Cortex of kidney (tissue), 1 donor: ENCODE measurements at places on chromosomes 13 and 19.

GRCh38 chr19:33345163-33345562 is 28.3 kb upstream of the CEBPG start:
- DNase-seq: no peak

GRCh38 chr19:45976178-45976577 is 2.5 kb upstream of the NOVA2 start:
- DNase-seq: no peak

- DNase-seq: no peak
Observed at GRCh38 chr13:43113603-43114002, 90.2 kb downstream of the DNAJC15 start.

- no peak for DNase-seq
Observed at GRCh38 chr13:35843272-35843671, 287.9 kb downstream of the DCLK1 start.

- no peak for DNase-seq
Observed at GRCh38 chr19:17985037-17985818, 18.3 kb downstream of the KCNN1 start.

DNA sequence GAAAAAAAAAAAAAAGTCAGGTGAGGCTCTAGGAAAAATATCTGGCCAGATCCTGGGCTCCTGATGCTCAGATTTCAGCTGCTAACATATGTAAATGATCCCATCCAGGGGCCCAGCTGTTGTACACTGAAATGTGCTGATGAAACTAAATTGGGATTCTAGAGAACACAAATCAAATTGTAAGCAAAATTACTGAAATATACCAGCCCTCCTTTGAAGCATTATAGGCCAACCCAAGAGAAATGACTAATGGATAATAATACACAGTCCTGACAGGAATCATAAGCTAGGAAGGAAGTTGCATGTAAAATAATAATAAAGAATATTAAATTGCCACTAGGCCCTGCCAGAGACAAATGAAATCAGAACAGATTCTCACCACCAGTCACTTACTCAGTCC is 17.8 kb downstream of the KCTD12 start:
- DNase-seq: no peak

DNA sequence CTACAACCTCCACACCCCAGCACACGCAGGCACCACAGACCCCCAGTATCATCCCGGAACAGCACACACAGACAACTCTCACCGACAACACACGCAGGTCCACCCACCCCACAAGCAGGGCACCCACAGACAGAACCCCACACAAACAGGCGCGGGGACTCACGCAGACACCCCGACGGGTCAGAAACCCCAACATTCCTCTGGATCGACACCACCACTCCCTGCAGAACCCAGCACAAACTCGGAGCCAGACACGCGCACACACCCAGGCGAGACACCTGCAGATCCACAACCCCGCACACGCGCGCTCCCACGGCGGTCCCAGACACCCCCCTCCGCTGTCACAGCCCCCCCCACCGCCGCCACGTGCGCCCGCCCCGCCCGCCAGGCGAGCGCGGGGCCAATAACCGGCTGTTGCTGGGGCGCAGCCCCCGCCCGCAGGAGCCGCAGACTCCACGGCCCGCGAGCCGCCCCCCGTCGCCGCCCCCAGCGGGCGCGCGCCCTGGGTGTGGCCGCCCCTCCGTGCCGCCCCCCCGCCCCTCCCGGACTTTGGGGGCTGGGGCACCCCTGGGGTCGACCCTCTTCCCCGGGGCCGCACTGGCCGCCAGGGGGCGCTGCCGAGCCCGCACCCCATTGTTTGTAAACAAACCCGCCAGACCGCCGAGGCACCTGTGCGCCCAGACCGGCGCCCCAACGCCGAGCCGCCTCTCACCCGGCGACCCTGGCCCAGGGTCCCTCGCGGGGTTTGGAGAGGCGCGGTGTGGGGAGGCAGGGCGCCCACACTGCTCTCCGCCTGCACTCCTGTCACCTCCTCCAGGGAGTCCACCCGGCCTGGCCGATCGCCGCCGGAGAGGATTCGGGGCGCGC is 712 bp downstream of the BBC3 start:
- no peak for DNase-seq

- no peak for DNase-seq
Observed at GRCh38 chr13:44079413-44080205, 199.9 kb downstream of the LACC1 start.

- no peak for DNase-seq
Observed at GRCh38 chr13:49464085-49464484, 20.0 kb downstream of the SETDB2 start.

GRCh38 chr13:76921516-76921915 is 26.8 kb upstream of the ACOD1 start:
- DNase-seq: no peak

DNA sequence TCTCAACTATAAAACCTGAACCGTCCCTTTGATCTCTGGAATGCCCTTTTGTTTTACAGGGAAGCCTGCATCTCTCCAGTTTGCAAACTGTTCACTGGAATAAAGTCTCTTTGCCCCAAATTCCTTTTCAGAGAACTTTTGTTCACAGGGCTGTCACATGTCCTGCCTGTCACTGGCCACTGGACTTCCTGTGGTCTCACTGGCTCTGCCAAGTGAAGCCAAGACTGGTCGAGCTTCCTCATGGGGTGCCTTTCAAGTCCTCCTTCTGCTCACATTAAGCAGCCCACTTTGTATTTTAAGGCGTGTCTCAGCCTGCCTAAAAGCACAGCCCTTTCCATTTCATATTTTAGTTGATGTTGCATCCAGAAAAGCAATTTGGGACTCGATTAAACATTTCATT is 215.7 kb downstream of the KATNAL1 start:
- no peak for DNase-seq

GRCh38 chr19:1134431-1134830 is 30.6 kb downstream of the GPX4 start:
- DNase-seq: no peak

- DNase-seq: no peak
Observed at GRCh38 chr13:33550885-33551284, 265.3 kb upstream of the STARD13 start.

GRCh38 chr13:44352671-44353070 is 21.0 kb upstream of the SERP2 start:
- no peak for DNase-seq

DNA sequence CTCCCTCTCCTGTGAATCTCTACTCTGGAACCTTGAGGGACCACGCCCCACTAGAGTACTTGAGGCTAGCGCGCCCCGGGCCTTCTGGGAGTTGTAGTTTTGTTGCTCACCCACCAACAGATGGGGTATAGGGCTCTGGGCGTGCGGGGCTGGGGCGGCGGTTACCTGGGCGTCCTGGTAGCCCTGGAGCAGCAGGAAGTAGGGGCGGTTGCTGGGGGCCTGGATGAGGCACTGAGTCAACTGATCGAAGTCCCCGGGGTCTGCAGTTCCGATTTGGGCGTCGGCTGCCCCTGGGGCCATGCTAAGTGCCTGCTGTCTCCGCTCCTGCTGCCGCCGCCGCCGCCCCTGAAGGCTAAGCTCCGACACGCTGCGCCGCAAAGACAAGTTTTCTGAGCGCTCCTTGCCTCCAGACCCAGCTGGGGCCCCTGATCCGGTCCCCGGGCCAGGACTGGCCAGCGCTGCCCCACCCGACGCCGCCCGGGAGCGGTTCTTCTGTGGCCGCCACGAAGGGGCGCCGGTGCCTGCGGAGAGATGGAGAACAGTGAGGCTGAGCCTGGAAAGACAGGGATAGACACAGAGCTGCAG is 5.3 kb downstream of the RASIP1 start:
- no peak for DNase-seq

DNA sequence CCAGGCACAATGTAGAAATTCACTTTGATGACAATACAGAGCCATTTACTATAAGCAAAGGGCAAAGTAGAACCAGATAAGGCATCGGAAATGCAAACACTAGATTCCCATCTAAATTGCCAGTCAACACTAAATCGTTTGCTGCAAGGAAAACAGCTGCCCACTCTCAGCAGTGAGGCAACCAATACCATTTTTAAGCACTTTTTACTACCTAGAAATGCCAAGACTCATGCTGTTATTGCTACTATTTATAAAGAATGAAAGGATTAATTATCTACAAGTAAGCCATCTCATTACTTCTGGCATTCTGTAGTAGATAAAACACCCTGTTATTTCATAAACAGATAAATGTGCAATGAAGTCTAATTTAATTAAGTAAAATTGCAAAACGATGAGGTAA is 422.0 kb downstream of the FGF14 start:
- DNase-seq: no peak

DNA sequence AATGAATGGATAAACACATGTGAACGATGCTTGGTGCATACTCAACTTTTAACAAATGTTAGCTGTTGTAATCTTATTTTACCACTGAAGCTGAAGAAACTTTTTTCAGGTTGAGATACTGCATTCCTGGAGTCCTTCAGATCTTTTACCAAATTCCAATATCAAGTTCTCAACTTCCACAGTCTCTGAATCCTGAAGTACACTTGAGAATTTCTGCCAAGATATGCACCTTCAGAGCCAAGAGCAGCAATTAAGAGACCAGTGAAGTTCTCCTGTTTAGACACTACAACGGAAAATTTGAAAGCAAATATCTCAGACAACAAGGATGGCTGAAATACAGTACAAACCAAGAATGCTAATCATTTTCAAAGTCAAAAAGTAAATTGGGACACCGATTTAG is 84.6 kb upstream of the MTIF3 start:
- DNase-seq: no peak

GRCh38 chr19:18392926-18393325 is 4.5 kb downstream of the LRRC25 start:
- DNase-seq: no peak

- no peak for DNase-seq
Observed at GRCh38 chr19:12194827-12195731, 32.2 kb downstream of the ZNF136 start.

GRCh38 chr13:20702915-20703779 is at the start of gene IL17D:
TSS of gene IL17D (plus strand) at chr13:20703699. CDS start at chr13:20704002, 303 bp downstream.
- DNase-seq: no peak

DNA sequence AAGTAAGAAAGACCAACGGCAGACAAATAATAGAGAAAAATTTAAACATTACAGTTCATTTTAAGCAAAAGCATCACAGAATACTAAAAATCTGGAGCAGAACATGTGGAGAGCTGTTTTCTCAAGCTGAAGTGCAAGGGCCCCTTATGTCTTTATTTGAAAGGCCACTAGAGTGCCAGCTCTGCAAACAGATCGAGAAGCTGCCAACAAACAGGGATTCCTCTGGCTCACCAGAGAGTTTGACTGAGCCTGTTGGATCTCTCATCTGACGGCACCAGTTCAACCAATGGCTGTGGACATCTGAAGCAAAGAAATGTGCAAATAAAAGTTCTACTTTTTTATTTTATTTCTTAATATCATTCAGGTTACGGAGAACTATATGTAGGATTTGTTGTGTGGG is 119.7 kb downstream of the COL4A2 start:
- DNase-seq: no peak

DNA sequence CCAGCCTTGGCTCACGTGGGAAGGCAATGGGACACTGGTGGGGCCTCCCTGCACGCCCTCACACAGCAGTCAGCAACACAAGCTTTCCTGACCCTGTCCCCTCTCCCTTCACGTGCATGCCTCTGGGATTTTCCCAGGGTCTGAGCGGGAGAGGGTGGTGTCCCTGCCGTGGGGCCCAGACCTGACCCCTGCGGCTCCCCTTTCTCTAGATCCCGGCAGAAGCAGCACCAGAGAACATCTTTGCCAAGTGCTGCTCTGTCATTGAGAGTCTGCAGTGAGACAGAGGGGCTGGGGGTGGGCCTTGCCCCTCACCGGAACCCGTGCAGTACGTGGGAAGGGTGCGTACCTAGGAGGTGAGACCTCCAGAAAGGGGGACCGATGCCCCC is 12.6 kb downstream of the KHSRP start:
- DNase-seq: no peak

GRCh38 chr13:21641629-21642028 is 29.2 kb upstream of the FGF9 start:
- no peak for DNase-seq

DNA sequence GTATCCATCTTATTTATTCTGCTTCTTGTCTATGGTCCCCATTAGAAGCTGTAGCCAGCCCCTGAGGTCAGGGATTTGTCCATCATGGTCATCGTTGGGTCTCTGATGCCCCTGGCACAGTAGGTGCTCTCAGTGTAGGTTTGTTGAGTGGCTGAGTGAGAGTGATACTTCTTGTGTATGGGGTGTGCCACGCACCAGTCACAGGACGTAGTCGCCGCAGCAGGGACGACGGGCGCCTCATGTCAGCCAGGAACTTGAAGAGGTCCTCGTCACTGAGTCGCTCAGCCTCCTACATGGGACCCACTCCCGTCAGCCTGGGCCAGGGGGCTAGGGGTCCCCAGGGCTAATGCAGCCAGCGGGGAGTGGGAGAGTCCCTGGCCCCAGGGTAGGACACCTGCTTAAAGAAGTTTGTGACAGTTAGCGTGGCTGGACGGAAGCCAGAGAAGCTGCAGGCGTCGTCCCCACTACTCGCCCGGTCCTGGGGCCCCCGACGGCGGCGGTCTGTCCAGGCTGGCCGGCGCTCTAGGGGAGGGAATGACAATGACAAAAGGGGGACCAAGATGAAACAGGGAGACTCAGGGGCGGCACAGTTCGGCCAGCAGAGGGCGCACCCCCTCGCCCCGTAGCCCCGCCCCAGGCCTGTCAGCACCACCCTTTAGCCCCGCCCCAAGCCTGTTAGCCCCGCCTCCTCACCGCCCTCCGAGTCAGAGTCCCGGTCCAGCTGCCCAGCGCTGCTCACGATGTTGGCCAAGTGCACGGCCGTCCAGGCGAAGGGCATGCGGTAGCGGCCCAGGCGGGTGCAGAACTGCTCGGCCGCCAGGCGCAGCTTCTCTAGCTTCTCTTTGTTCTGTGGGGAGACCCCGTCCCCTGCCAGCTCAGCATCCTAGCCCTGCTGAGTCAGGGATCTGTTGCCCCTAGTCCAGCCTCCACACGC is 3.7 kb downstream of the ANGPTL8 start:
- DNase-seq: no peak

GRCh38 chr13:46683676-46684260 is 113.2 kb downstream of the ESD start:
- DNase-seq: no peak

DNA sequence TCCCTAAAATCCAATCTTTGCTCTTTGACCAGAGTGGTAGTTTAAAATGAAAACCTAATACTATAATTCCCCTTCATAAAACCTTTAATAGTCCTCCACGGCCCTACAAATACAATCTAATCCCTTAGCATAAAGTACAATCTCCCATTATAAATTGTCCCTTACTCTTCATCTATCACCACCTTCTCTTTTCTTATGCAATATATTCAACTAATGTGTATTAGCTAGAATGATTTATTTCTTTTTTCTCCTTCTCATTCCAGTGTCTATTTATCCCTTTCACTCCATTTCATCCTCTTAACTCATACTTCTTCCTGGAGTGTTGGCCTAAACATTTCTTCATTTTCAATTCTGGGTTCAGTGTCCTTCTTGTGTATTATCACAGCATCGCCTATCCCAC is 872.1 kb upstream of the PCDH20 start:
- no peak for DNase-seq

GRCh38 chr13:81615031-81615430 is 1274.1 kb upstream of the SPRY2 start:
- no peak for DNase-seq
